8988T (cell line): ENCODE measurements at places on chromosomes 16 and 17.

DNA sequence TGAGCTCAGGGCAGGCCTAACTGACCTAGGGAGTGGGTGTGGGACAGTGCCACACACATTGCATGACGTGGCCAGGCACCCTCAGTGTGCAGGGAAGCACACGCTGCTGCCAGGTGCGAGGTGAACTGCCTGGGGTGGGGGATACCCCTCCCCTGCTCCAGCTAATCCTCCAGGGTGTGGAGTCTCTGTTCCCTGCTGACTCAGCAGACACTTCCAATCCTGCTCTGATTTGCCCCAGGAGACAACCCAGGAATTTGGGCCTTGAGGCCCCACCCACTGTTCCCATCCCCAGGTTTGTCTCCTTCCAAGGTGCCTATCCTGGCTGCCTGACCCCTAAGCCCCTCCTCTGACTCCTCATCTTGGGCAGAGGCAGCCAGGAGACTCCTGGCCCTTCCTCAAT is 10.7 kb downstream of the DLX3 start:
- no peak for DNase-seq

- no peak for DNase-seq
These were observed 135.2 kb upstream of the HS3ST3A1 start for GRCh38 chr17:13736916-13737315.

DNA sequence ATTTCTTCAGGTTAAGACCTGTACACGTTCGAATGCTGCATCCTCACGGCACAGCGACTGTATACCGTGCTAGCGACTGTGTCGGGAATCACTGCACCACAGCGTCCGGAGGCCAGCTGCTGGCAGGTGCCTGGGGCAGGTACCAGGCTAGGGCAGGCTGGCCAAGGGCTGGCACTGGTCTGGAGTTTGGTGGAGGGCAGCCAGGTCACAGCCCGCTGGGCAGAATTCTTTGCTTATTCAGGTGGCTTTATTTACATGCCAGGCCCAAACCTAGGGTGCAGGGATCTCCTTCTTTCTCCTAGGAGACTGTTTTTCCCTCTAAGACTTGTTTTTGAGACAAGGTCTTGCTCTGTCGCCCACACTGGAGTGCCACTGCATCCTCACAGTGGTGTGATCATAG is 37.9 kb downstream of the COTL1 start:
- no peak for DNase-seq

DNA sequence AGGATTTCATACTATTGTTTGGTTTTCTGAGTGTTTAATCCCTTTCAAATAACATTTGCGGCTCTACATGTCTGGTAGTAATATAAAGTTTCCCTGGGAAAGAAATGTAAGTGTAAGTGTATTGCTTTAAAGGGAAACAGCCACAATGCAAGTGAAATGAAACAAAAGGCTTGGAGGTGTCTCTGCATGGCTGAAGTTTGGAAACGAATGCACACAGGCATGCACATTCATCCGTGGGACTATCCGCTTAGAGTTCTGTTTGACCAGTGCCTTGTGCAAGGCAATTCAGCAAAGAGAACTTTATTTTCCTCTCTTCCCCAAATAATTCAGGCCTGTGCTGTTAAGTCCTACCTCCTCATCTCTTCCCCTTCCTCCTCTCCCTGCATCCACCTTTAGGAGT is 56.1 kb upstream of the MRTFB start:
- DNase-seq: no peak

- DNase-seq: no peak
These were observed 61.3 kb downstream of the C17orf67 start for GRCh38 chr17:56772442-56772841.

- DNase-seq: no peak
These were observed 69.3 kb downstream of the PLCG2 start for GRCh38 chr16:81848306-81848853.

GRCh38 chr16:47949276-47949675 is 206.5 kb downstream of the ABCC12 start:
- no peak for DNase-seq

GRCh38 chr17:79082311-79083190 is 7.9 kb downstream of the ENGASE start:
- DNase-seq: peak; percentile 74

DNA sequence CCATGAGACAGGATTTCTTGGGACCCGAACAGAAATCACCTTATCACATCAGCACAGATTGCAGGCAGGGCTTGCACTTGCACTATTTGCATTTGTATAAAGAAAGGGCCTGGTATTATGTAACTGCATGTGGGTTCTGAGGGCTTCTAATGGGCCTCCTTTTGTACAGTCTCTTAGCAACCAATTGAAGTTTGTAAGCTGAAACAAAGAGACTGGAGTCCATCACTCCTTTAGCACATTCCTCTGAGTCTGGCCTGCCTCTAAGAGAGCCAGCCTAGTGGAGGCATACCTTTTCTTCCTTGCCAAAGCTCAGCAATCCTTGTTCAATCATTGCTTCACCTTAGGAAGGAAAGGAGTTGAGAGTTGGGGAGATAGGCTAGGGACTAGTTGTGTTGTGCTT is 387.1 kb downstream of the XYLT1 start:
- no peak for DNase-seq

GRCh38 chr16:2230376-2230775 is 5.9 kb upstream of the DNASE1L2 start:
- DNase-seq: no peak

DNA sequence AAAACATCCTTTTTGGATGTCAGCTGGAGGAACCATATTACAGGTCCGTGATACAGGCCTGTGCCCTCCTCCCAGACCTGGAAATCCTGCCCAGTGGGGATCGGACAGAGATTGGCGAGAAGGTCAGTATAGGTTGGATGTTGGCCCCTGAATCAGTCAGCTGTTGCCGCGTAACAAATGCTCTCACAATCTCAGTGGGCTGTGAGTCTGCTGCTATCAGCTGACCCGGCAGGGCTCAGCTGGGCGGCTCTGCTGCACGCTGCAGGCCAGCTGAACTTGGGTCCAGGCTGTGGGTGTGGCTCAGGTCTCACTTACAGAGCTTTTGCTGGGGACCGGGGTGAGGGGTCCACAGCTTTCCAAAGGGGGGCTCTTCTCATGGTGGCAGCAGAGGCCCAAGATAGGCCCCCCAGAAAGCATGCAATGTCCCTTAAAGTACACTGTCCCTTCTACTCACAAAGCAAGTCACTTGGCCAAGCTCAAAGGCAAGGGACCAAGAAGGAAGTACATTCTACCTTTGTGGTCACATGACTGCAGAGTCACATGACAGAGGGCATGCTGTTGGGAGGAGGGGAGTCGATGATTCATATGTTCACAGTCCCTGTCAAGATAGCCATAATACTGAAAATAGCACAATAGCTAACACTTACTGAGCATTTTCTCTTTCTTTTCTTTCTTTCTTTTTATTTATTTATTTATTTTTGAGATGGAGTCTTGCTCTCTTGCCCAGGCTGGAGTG is 134.2 kb downstream of the ABCC1 start:
- DNase-seq: no peak

- no peak for DNase-seq
These were observed 100.9 kb upstream of the TNRC6C start for GRCh38 chr17:77857613-77858012.

- no peak for DNase-seq
These were observed 3.3 kb downstream of the LHX1 start for GRCh38 chr17:36940313-36941264.

DNA sequence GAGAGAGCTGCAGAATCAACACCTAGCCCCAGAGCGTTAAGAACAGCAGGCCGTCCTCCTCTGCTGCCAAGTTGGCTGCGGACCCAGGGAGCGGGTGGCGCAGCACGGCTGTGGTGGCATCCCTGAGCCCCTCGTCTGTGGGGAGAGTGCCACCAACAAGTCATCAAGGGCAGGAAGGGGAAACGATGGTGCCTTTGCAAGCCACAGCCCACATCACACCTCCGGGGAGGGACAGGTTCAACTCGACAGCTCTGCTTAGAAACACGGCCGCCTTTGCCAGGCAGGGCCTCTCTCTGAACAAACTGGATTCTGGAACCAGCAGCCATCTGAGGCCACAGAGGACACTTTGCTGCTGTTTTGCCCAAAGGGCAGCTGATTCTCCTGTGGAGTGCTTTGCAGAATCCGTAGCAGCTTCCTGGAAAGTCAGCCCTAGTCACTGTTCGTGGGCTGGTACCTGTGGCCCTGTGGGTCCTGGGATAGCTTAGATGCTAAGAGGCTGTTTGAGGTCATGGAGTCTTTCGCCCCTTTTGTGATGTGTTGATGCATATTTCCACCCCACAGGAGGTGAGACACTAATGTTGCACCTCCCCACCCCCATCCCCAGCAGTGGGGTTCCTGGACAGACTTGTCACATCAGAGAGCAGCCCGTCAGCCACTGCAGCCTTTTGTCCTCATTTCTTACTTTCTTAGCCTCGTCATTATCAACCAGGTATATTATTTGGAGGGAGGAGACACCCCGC is 270.6 kb downstream of the CPPED1 start:
- no peak for DNase-seq
